Activated CD4-positive, alpha-beta T cell treated with anti-CD3 and anti-CD28 coated beads for 1 hour (primary cell): ENCODE measurements at places on chromosomes 11 and 22.

- no peak for DNase-seq
These were observed 127.9 kb upstream of the SYT13 start for GRCh38 chr11:45414088-45414487.

- DNase-seq = no peak
These were observed 18.8 kb upstream of the ADORA2A start for GRCh38 chr22:24408630-24409029.

- DNase-seq = no peak
These were observed 13.8 kb upstream of the PIM3 start for GRCh38 chr22:49946612-49947295.

- no peak for DNase-seq
These were observed 15.1 kb upstream of the AIFM3 start for GRCh38 chr22:20951932-20952380.

DNA sequence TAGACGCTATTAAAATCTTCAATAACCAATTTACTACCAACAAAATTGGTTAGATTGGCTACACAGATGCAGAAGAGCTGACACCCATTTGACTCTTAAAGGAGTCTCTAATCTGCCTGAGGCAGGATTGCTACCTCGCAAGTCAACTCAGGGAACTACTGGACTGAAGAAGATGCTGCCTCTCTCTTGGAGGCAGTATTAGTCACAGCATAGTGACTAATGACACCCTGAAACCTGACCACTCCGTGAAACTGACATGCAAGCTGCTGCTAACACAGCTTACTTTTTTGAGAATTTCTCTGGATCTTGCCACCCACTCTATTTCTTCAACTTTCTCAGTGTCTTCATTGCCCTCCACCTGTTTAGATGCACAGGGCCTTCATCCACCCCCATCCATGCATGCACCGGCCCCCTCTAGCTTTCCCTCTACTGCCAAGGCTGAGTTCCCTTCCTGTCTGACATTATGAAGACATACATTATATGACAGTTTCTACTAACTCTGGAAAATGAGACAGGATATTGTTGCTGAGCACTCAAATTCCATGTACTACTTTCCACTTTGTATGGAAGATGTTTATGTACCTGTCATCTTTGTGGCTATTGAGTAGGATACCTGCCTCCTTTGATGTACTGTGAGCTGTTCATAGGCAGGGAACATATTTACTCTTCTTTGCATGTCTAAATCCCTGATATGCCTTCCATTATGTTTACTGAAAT lies 183.2 kb downstream of the MSANTD4 start:
- DNase-seq = no peak

- no peak for DNase-seq
These were observed 854.7 kb downstream of the TBC1D22A start for GRCh38 chr22:47617186-47617585.
